ENCODE measurements at places on chromosomes 1 and 21.

DNA sequence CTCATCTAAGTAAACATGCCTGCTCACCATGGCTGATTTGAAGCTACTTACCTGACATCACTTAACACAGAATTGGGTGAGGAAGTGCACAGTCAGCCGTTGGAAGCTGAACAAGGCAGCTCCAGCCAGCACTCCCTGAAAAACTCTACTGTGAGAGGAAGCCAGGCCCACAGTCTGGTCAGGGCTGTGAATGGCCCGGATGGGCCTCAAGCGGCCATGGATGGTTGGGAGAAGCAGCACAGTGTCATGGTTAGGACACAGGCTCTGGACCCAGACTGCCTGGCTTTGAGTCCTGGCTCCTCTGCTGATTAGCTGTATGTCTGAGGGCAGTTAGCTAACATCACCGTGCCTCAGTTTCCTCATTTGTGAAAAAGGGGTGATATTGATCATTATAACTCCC lies 267.8 kb downstream of the GRIK3 start:
- no peak for DNase-seq

- no peak for DNase-seq
Observed at GRCh38 chr1:46411601-46412341, 17.7 kb downstream of the FAAH start.

DNA sequence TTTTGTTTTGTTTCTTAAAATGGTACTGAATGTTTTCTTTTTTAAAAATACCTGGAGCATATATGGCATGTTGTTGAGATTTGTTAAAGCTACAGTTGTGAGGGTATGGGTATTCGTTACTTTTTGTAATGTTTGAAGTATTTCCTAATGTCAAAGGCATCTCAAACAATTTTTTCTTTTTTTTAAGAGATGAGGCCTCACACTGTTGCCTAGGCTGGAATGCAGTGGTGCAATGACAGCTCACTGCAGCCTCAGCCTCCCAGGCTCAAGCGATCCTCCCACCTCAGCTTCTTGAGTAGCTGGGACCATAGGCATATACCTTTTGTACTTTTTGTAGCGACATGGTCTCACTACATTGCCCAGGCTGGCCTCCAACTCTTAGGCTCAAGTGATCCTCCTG lies 16.1 kb downstream of the CLCN6 start:
- DNase-seq: no peak

DNA sequence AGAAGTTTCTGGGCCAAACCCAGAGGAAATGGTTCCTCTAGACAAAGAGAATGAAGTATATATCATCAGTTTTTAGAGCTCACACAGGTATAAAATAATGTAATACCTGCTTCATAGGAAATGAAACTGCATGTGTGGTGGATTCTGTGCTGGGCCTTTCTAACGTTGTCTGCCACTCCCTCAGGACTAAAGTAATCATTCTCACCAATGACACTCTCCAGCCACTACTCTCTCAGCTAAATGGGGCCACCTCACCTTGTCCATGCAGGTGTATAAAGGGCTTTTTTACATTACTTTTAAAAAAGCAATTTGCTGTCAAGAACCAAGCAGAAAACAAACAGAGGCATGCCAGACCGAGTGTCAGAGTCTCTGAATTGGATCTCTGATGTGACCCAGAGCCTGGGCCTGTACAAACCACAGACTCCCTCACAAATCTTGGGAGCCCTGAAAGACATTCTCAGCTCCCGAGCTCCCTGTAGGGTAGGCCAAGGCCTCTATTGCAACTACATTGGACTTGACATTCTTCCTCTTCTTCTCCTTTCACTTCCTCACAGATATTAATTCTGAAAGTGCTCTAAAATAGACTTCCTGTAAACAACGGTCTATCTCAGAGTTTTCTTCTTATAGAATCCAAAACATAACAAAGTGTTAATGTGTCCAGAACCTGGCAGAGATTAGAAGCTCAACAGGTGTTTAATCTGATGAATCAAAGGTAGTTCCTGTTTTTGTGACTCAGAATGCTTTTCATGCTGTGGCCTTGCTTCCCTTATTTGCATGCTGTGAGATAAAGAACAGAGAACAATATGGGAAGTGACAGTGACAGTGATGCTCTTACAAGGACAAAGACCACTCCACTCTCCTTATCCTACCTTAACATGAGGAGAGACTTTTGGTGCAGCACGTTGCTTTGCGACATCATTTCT lies 8.6 kb downstream of the AIM2 start:
- DNase-seq: no peak

DNA sequence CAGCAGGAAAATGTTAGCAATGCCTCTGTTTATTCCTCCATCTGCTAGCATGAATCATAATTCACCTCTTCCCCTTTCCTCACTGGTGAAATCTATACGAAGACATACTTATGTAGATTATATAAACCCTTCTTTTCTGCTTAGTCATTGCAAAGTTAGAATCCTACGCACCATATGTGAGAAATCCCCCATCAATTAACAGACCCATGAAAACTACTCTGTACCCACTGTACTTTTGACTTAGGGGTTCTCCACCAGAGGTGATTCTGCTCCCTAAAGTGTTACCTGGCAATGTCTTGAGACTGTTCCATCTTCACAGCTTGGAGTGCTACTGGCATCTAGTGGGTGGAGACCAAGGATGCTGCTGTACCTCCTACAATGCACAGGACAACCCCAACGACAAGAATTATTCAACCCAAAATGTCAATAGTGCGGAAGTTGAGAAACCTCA lies 49.6 kb upstream of the KCTD3 start:
- DNase-seq: no peak

- no peak for DNase-seq
Observed at GRCh38 chr1:53526451-53527101, 67.4 kb downstream of the DMRTB1 start.
